Activated CD4-positive, alpha-beta T cell treated with anti-CD3 and anti-CD28 coated beads, Interleukin-2, amount 50 U/mL, for 24 hours (primary cell): ENCODE measurements at places on chromosomes 12 and 14.

GRCh38 chr12:51817027-51817953, 31.2 kb downstream of the FIGNL2 start:
- DNase-seq: no peak

GRCh38 chr14:50821510-50822464, 9.2 kb downstream of the NIN start:
- no peak for DNase-seq

GRCh38 chr14:56514663-56515371, 64.8 kb upstream of the TMEM260 start:
- no peak for DNase-seq

GRCh38 chr12:46300910-46301309, 32.1 kb upstream of the SLC38A1 start:
- DNase-seq: no peak

DNA sequence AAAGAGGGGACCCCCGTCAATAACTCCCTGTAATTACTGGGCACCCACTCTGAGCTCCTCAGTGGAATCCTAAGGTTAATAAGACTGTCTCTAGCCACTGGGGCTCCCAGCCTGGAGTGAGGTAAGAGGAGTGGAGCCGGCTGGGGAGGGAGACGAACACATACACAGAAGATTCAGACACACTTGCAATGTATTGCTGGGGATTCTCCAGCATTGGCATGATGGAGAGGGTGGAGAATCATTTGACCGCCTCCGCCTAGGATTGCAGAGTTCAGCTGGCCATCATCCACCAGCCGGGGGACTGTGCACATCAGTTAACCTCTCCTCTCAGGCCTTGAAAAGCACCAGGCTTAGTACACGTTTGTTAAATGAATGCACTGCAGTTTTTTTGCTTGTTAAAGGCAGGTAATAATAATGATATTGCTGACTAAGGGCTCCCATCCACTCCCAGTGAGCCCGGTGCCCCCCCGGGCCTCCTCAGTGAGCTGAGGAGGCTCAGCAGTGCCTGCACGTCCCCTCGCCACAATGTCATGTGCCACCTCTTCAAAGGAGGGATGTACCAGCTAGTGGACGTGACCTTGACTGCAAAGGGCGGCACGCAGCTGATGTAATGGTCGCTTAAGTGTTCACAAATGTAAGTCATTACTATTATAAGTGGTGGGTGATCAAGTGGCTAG, 20.3 kb upstream of the FAIM2 start:
- no peak for DNase-seq

DNA sequence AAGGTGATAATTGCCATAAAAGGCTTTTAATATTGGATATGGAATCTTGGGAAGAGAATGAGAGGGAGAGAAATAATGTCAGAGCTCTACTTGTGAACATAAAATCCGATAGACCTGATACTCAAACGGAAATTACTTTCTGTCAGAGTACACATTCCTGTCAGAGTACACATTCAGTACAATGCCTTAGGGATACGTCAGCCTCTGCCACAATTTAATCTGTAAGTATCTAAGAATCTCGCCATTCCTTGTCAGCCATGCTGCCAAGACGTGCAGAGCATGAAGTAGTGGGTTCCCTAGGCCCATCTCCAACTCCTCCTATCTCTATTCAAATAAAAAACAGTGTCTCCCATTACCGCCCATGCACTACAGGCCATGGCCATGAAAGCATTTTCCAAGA, 242.6 kb downstream of the CEP128 start:
- no peak for DNase-seq

DNA sequence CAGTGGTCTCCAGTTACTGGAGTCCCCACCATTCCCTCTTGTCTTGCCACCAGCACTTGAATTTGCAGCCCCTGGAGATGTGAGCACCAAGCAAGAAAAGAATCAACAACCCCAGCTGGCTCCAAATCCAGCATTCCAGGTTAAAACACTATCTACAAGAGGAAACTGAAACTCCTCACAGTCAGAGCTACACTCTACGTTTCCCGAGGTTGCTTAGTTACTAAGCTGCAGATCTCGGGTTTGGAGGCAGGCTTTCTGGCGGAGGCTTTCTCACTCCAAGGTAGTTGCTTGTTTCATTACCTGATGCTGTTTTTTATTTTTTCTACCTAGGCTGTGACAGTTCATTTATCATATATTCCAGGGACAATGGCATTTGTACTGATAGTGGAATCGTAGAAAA, 248.1 kb downstream of the GLT1D1 start:
- DNase-seq: no peak

DNA sequence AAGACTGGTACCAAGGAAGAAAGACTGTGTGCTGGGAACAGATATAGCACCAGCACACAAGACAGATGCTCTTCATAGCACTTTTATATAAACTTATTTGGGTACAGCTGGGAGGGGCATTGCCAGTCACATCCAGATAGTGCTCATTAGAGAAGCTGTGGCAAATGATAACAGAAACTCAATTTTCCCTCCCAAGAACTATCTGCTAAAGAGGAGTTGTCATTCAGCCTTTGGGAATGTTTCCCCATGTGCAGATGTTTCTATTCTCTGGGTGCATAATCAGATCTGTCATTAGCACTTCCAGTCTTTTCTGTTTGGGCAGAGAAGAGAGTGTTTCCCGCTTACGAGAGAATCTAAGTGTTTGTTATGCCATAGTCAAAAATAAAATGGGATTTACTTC, 714.9 kb upstream of the MDGA2 start:
- DNase-seq: no peak

DNA sequence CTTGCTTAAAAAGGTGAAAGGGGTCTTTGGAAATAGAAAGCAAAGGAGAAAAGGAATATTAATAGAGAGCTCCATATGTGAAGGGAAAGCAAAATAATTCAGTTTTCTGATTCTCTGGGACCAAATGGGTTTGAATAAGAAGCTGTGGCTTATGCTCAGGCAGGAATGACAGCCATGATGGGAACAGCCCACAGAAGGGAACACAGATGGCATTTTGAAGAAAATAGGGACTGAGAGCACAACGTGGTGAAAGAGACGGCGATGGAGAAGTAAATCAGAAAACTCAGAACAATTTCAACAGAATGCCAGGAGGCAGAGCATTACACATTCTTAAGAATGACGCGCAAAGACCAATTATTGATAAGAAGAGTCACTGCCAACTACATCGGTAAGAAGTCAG, 102.8 kb downstream of the STXBP6 start:
- DNase-seq: no peak

GRCh38 chr12:3564411-3564810, 73.4 kb downstream of the PRMT8 start:
- DNase-seq: no peak

DNA sequence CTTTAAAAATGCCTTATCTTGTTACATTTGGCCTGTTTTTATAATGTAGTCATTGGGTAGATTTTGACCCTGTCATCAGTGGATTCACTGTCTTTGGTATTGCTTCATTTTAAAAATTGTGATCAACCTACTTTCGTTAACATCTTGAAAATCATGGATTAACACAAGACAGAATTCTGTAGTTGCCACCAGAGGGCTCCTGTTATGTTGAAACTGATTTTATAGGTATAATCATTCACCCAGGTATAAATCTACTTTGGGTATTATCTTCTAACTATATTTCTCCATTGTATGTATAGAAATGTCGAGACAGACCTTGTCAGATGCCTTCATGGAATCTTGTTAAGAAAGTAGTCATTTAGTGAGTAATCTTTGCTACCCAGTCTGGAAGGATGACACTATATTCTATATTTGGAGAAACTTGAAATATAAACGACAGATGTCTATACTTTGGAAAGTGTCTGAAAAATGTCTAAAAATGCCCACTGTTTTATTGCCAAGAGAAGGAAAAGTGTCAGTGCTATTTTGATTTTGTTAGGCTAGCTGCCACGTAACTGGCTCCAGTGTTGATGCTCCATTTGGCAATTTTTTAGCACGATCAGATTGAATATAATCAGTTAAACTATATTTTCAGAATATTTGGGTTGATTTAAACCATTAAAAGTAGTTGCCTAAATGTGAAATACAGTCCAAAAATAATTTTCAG, 129.4 kb downstream of the PELI2 start:
- DNase-seq: no peak

GRCh38 chr12:8784290-8784888, 38.0 kb upstream of the A2ML1 start:
- DNase-seq: no peak

DNA sequence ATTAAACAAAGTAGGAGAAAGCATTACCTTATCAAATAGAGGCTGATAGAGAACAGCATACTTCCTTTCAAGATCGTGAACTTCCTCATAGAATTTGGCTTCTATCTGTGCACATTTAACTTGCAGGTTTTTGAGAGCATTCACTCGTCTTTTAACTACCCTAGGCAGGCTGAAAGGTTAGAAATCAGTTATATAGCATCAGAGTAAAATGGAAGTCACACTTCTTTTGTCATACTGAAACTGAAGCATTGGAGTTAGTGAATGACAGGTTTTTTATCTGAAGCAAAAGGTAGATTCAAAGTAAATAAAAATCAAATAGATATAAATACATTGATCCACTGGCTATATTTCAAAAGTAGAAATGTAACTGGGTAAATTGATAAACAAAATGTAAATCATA, 24.4 kb downstream of the NAP1L1 start:
- DNase-seq: no peak

DNA sequence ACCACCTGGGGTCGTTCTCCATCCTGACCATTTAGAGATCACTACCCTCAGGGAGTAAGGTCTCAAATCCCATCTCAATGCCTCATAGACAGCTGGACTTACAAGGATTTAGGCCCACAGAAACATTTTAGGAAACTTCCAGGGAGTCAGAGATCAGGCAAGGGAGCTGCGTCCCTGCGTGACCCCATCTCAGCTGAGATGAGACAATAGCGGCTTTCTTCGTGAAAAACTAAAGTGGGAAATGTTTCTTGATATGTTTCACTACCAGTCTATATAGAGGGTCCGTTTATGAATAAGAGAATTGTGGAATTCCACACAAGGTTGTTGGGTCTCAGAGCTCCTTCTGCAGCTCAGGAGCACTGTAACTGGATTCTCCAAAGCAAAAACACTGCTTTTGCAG, 105.1 kb downstream of the VCPKMT start:
- no peak for DNase-seq

GRCh38 chr14:74732387-74732786, 19.4 kb downstream of the FCF1 start:
- DNase-seq: no peak

DNA sequence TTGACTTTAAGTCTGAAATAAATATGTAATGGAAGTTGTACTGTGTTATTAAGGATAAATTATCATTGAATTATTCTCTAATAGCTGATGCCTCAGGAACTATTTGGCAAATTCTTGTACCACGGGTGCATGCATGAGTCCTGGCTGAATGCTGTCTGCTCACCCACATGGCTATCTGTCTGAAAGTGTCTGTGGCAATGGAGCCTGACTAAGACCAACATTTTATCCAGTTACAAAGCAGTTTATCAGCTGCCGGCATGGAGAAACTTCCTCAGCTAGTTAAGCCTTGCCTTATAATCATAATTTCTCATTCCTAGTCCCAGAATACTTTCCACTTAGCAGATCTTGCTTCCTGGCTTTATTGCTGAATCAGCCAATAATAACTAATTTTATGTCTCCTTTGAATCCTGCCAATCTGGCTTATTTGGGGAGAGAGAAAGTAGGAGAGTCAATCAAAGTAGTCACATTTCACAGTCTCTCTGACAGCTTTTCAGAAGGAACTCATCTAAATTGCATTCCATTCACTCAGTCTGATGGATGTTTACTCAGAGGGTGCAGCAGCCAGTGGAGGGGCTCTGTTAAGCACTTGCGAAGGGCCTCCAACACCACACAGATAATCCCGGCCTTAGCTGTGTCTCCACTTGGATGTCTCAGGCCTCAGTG, 280.6 kb upstream of the CLEC14A start:
- DNase-seq: no peak

DNA sequence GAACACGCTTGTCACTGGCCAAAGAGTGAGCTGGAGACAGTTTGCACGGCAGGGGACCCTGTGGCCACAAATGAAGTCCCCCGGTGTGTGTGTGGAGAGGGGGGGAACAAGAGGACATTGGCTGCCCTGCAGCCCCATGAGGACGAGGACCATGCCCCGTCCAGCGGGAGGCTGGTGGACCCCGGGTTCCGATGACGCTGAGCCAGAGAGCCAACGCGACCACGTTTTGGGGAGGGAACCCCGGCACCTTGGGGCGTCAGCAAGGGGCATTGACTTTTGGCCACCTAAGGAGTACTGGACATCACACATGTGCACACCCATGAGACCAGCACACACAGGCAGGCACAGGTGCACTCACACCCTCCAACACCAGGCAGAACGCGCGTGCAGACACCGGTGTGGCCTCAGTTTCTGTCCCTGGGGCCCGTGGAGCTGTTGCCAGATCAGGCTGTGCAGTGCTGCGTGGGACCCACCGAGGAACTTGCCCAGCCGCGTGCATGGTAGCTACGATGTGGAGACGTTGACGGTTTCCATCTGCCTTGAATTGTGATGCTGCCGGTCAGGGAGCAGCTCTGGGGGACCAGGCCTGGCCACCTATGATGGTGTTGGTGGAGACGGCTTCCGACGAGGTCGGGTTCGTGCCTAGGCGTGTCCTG, 26.5 kb downstream of the NOC4L start:
- DNase-seq: no peak

GRCh38 chr14:57609192-57610075, 115.8 kb upstream of the CCDC198 start:
- DNase-seq: no peak

DNA sequence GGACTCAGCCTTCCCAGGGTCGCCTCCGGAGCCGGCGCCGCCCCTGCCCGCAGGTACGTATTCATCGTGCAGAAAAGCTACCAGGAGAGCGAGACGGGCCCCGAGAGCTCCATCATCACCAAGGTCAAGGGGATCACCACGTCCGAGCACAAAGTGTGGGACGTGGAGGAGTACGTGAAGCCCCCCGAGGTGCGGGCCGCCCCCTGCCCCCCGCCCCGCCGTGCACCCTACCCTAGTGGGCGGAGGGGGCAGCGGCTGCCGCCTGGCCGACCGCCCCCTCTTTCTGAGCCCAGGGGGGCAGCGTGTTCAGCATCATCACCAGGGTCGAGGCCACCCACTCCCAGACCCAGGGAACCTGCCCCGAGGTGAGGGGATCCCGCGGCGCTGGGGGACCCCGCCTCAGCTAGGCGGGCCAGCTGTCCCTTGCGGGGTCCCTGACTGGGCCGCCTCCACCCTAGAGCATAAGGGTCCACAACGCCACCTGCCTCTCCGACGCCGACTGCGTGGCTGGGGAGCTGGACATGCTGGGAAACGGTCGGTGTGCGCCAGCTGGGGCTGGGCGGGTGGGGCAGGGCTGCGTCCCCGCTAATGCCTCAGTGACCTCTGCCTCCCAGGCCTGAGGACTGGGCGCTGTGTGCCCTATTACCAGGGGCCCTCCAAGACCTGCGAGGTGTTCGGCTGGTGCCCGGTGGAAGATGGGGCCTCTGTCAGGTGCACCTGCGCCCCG, 973 bp downstream of the P2RX2 start:
- no peak for DNase-seq

GRCh38 chr12:91883811-91884210, 261.8 kb downstream of the BTG1 start:
- DNase-seq: no peak

DNA sequence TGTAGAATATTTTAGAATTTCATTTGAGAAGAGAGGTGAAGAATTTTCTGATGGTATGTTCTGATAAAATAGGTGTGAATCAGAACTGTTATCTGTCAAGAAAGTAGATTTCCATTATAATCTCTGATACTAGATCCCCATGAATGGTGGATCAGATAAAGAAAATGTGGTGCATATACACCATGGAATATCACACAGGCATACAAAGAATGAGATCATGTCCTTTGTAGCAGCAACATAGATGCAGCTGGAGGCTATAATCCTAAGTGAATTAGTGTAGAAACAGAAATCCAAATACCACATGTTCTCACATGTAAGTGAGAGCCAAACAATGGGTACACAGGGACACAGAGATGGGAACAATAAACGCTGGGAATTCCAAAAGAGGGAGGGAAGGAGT, 372.0 kb upstream of the ATP2B1 start:
- no peak for DNase-seq
